ENCODE measurements at places on chromosomes 3 and 15.

DNA sequence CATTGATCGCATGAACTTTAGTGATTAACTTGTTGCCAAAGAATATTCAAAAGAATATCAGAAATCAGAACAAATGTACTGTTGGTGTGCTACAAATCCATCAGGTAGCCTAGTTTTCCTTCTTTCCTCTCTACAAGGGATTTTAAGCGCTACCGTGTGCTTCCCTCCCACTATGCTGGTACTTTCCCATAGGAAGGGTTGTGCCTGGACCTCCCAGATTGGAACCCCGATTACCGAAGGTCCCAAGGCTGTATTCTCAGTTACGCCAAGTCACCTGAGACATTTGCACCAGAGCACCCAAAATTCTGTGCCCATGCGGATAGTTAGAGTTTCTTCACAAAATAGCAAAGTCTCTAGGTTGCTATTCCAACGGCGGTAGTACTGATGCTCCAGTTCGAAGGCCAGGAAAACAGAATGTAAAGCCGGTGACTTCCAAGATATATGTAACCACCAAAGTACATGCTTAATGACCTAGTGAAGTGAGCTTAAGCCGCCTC lies 23.4 kb upstream of the GATM start:
- no peak for DNase-seq

DNA sequence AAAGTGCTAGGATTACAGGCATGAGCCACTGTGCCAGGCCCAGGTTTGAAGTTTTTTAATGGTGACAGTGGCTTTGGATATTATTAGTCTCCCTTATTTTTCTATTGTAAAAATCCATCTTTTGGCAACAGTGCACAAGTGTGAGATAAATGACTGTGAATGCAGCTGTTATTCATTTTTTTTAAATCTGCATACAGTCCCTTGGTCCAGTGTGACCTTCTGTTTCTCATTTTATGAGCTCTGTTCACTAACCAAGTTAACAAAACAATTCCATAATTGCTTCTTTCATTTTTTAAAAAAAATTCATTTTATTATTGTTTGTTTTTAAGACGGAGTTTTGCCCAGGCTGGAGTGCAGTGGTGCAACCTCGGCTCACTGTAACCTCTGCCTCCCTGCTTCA lies 381.8 kb downstream of the NAALADL2 start:
- no peak for DNase-seq

DNA sequence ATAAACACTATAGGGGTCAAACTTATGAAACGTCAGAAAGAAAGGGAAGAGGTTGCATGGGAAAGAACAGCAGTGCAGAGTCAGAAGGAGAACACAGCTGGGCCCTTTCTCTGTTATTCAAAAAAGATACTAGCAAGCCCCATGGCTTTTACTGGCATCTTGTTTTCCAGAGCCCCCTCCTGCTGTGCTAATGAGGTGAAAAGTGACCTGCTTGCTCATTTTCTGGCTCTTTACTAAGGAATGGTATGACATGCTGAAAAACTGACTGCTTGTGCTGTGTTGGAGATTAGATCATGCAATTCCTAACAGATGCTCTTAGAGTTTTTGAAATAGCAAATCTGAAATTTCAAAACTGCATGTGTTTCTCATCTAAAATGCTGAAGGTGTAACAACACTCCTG lies 541.6 kb upstream of the ALCAM start:
- no peak for DNase-seq

DNA sequence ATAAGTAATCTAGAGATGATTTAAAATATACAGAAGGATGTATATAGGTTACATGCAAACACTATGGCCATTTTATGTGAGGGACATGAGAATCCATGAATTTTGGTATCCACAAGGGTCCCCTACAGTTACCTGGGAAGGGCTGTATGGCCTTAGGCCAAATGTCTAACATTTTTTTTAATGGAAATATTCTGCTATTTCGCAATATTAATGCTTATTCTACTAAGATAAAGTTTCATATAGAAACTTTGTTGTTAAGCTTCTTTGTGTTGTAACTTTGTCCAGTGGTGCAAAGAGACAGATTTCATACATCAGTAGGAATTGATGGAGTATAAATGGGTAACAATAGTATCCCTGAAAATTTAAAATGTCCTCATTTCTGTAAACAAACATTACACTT lies 233.4 kb upstream of the THBS1 start:
- DNase-seq: no peak

GRCh38 chr3:16820485-16820884 lies 64.3 kb upstream of the PLCL2 start:
- DNase-seq: no peak

- DNase-seq: no peak
Observed at GRCh38 chr3:167978071-167978470, 117.7 kb downstream of the GOLIM4 start.

DNA sequence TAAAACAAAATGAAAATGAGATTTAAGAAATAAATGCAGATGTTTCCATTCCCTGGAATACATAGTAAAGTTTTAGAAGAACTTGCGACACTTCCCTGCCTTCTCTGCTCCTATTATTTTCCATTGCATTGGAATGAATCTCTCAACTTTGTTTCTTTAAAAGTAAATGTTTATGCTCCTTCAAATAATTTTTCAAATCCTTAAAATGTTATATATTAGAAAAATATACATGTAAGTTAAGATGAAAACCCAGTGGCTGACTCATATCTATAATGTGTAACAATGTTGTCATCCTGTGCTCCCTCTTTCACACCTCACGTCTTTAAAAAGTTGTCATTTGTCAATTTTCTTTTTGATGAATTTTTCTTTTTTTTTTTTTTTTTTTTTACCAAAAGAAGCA lies 3.6 kb downstream of the RBMS3 start:
- DNase-seq: no peak

- no peak for DNase-seq
Observed at GRCh38 chr3:160804762-160805161, 48.7 kb downstream of the PPM1L start.

DNA sequence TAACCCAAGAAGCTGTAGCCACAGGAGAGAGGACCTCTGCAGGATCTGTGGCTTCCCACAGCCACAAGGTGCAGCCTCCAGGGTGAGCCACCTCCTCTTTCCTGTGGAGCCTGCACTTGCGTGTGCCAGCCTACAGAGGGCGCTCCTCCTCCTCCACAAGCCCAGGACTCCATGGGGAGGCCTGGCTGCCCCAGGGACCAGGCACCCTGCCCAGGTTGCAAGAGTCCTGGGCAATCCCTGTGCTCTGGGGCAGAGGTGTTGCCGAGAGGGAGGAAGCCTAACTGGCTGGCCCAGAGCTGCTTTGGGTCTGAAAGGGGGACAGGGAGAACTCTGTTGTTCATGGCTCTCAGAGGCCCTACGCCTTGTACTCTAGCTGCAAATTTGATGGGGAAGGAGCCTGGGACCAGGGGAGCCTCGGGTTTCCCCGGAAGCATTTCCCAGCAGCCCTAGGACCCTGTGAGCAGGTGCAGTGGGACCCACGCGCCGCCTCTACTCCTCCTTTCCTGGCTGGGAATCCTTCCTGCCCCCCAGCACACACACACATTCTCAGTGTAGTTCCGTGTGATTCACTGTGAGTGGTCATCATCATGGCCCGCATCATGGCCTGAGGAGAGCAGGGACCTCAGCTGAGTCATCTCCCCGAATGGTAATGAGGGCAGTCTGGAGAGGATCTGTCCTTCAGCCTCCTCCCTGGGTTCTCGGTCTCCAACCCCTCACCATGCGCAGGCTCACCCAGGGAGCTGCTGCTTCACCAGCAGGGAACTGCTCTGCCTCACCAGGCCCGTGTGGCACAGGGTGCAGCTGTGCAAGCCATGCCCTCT lies 24.3 kb downstream of the TBC1D21 start:
- DNase-seq: no peak

DNA sequence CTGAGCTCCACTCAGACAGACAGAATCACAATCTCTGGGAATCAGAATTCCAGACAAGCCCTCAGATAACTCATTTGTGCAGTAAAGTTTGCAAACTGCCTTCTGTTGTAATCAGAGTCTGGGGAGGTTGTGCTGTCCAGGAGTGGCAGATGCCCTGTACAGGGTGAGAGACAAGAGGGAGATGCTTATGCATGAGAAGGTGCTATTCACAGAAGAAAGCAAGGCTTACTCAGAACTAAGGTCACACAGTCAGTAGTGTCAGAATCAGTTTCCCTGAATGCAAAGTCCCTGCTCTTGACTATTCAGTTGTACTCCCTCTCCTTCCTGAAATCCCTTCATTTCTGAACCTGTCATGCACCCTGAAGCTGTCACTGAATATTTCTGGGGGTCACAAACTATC lies 43.7 kb downstream of the SRPRB start:
- no peak for DNase-seq

DNA sequence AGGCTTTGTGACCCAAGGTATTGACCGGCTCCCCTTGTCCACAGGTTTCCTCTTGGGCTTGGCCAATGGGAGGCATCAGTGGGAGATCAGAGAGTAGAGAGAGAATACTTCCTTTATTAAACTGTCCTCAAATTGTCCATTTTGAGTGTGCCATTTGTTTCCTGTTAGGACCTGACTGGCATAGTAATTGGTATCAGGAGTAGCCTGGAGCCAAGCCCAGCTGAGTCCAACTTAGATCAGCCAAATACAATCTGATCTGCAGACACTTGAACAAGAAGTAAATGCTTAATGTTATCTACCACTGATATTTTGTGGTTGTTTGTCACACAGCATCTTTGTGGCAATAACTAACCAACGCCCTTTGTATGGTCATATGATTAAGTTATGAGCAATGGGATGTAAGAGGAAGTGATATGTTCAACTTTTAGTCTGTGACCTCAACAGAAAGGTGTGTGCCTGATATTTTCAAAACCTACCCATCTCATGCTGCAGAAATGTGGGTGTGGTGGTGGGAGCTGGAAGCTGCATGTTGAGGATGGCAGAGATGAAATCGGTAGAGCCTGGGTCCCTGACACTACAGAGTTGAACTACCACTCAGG lies 13.3 kb downstream of the MYD88 start:
- DNase-seq: no peak

DNA sequence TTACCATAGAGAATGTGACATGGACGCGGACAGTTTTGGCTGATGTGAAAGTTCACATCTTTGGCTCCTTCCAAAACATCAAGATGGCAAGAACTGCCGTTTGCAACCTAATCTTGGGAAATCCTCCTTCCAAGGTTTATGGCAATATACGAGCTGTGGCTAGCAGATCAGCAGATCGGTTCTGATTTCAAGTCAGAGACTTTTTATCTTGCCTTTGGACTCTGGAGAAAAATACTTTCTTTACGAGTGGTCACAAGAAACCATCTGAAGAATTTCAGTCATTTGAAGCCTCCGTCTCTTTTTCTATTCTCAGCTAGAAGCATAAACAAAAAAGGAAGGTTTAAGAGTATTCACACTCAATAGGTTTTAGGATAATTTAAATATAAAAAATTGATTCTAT lies 153.5 kb upstream of the MEIS2 start:
- DNase-seq: no peak

- DNase-seq: no peak
Observed at GRCh38 chr3:106018102-106018501, 149.3 kb upstream of the CBLB start.

DNA sequence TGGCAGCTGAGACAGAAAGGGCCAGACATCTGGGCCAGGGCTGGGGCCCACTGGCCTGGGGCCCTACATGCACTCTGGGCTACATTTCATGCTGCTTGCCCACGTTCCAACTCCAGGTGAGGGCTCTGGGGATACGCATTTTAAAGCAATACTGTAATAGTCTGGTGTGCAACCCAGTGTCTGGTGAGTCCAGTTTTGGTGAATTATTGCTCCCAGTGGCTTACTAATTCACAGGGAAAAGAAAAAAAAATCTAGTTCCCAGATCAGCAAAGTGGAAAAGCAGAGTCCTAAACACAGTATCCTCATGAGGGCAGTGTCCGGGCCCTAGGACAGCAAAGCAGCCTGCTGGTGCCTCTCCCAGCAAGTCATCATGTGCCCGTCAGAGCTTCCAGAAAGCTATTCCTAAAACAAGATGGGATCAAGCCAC lies 82.4 kb downstream of the CCNL1 start:
- no peak for DNase-seq

- no peak for DNase-seq
Observed at GRCh38 chr3:192128060-192128459, 599.3 kb downstream of the FGF12 start.

DNA sequence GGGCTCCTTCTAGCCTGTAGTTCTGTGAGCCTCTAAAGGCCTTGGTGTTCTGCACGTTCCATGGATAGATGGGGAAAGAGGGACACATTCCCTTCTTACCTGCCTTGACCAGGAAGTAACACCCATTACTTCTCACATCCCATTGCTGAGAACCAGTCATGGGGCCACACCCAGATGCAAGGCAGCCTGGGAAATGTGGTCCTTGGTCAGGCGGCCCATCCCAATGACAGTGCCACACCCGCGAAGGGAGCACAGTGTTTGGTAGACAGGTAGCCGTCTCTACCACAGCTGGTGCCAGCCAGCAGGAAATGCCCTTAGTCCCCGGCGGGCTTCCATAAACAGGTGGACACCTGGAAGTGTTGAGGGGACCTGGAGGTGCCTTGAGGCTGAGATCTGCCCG lies 23.2 kb upstream of the LCTL start:
- DNase-seq: no peak

GRCh38 chr15:98146031-98146820 lies 185.7 kb downstream of the ARRDC4 start:
- no peak for DNase-seq

DNA sequence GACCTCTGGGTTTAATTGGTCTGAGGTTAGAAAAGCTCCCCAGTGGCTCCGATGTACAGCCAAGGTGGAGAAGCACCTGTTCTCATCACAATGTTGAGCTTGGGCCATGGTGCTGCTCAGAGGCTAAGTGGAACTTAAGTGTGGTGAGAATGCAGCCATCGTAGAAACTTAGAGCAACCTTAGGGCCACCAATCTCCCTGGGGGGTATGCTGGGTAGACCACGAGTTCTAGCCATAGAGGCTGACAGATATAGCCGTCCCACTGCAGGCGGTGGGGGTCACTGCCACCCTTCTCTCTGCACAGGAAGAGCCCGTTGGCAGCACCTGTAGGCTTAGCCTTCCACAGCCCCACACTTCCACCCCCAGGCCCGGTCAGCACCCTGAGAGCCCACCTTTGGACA lies 38.0 kb downstream of the MGLL start:
- DNase-seq: no peak

GRCh38 chr3:118988198-118989130 lies 46.2 kb downstream of the IGSF11 start:
- DNase-seq: no peak

GRCh38 chr15:38873158-38873557 lies 308.5 kb upstream of the RASGRP1 start:
- DNase-seq: no peak

GRCh38 chr15:58864602-58865424 lies 68.7 kb downstream of the SLTM start:
- DNase-seq: no peak

Measured in amygdala (tissue), 56 donors.